Endothelial cell of umbilical vein (primary cell): ENCODE measurements at places on chromosomes 4 and X.

DNA sequence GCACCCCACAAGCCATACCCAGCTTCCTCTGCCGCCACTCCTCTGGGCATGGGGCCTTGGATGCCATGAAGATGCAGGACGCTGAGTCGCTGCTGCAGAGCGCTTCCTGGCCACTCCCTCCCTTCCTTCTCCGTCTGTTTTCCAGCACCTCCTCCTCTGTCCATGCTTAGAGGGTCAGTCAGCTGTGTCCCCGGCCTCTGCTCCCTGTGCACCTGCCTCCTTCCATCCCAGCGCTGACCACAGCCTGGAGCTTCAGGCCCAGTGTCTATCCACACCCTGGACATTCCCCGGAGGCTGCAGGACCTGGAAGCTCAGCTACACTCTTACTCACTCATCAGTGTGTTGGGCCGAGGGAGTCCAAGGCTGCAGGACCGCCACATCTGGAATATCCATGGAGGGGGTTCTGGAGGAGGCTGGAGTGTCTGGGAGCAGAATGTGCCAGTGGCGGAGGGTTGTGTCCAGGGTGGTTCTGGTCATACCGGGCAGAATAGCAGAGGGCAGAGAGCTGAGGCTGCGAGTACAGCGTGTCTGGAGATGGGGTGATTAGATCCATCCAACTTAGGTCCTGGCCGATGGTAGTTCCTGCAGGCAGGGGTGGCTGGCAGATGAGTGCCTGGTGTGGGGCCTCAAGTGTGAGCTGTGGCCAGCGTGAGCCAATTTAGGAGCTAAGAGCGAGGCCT is 58.6 kb upstream of the ADRA2C start:
- DNase-seq: no peak

DNA sequence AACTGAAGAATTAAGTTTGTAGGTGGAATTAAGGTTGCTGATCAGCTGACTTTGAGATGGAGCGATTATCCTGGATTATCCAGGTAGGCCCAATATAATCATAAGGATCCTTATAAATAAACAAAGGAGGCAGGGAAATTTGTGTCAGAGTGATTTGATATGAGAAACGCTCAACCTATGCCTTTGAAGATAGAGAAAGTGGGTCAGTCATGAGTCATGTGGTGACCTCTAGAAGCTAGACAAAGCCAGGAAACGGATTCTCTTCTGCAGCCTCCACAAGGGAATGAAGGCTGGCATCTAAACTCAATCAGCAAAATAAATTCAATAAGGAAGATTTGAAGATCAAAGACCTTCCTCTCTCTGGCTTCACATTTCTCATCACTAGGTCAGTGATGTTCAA is 41.5 kb upstream of the SMIM10 start:
- DNase-seq: peak; percentile 59

DNA sequence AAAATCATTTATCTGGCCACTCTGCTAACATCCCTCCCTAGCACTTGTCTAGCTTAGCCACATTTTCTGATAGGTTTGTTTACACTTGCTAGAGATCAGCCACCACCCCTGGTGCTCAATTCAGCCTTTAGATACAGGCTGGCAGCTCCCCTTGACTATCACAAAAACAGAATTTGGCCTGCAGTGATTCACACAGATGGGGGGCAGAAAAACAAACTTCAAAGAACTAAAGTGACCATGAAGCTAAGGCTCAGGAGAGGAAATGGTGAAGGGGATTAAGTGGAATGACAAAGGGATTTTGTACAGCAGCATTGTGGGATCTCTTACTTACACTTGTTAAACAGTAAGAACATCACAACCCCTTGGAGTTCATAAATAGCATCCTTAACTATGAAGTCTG is 1718.0 kb upstream of the PCDH7 start:
- no peak for DNase-seq

DNA sequence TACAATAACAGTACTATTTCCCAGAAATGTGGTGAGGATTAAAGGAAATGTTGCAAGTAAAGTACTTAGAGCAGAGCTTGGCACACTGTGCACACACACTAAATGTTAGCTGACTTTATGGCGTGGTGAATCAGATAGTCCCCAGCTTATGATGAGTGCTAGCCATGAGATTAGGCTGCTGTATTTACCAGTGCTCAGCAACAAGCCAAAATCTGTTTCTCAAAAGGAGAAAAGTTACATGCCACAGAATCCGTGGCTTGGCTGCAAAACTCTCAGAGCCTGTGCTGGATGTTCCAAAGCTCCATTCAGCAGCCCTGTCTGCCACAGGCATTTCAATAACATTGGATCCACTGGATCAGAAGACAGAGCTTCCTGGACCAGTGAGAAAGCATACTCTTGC is 12.8 kb upstream of the STBD1 start:
- no peak for DNase-seq

- peak; percentile 36 for DNase-seq
Observed at GRCh38 chr4:70706516-70706915, 15.2 kb upstream of the RUFY3 start.

DNA sequence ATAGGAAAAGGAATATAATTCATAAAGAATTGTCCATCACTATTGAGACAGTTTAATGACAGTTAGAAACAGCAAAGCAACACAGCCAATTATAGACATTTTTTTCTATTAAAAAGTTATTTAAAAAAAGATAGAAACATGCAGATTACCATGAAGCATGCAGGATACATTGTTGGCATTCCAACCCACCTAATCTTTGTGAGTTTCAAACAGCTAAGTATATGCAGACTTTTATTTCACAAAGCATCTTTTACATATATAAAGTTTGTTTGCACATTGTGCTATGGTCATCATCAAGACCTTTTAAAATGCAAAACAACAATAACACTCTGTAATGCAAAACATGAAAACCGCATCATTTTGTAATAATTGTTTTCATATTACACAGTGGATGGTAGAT is 125.9 kb upstream of the ETNPPL start:
- no peak for DNase-seq

- DNase-seq: no peak
Observed at GRCh38 chr4:48470137-48470536, 13.0 kb upstream of the SLC10A4 start.

DNA sequence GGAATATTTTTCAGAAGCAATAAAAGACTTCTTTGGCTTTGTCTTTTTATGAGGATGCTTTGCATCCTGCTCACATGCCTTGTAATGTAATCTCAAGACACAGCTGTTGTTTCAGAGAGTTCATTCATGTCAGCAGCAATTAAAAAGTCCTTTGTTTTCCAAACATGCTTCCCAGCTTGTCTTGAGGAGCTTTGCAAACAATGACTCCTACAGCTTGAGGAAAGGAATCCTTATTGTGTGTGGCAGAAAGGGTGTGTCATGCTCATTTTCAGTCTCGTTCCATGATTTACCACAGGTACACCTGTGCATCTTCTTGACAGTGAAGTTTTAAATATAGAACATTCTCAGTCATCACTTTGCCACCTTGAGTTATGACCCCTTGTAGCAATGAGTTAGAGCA is 139.2 kb upstream of the AADAT start:
- DNase-seq: no peak

- DNase-seq: peak; percentile 53
Observed at GRCh38 chr4:108834835-108835384, 72.1 kb upstream of the ETNPPL start.
